LHCN-M2 (cell line): ENCODE measurements at places on chromosomes 4 and X.

GRCh38 chr4:142929526-142929925 is 83.4 kb upstream of the INPP4B start:
- DNase-seq = no peak

DNA sequence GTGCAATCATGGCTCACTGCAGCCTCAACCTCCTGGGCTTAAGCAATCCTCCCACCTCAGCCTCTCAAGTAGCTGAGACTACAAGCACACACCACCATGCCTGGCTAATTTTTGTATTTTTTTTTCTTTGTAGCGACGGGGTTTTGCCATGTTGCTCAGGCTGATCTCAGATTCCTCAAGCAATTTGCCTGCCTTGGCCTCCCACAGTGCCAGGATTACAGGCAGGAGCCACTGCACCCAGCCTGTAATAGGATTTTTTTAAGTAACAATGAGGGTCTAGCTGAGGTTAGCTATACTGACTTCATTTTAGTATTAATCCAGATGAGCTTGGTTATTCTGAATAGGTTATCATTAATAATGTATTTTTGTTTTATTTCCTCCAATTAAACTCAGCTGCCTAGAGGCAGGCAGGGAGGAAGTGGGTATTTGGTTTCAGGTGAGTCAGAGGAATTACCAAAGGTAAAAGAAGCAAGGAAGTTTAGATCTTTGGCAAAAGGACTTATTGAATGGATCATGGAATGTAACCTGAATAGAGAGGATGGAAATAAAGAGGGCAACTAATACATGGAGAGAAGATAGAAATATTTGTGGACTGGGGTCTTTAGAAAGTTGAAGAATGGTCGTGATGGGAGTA is 1023.3 kb upstream of the TENM3 start:
- DNase-seq = no peak

DNA sequence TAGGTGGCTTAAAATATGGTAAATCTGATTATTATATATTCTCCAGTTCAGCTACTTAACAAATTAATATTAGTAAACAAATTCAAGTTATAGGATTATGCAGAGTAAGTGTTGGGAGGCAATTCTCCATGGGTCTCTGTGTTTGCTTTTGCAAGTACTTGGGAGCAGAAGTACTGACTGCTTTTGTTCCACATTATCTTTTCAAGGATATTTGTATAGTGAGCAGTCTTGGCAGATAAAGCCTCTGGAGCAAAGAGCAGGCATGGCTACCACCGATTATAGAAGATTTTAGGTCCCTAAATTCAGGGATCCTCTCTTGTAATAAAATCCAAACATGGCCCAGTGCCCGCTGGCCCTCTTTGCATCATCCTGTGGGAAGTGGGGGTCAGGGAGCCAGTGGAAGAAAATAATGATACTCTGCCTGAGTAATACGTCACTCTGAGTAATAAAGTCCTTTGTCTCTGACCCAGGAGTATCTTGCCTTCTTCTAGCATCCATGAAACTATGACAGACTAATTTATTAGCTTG is 23.2 kb downstream of the NDNF start:
- DNase-seq = no peak

DNA sequence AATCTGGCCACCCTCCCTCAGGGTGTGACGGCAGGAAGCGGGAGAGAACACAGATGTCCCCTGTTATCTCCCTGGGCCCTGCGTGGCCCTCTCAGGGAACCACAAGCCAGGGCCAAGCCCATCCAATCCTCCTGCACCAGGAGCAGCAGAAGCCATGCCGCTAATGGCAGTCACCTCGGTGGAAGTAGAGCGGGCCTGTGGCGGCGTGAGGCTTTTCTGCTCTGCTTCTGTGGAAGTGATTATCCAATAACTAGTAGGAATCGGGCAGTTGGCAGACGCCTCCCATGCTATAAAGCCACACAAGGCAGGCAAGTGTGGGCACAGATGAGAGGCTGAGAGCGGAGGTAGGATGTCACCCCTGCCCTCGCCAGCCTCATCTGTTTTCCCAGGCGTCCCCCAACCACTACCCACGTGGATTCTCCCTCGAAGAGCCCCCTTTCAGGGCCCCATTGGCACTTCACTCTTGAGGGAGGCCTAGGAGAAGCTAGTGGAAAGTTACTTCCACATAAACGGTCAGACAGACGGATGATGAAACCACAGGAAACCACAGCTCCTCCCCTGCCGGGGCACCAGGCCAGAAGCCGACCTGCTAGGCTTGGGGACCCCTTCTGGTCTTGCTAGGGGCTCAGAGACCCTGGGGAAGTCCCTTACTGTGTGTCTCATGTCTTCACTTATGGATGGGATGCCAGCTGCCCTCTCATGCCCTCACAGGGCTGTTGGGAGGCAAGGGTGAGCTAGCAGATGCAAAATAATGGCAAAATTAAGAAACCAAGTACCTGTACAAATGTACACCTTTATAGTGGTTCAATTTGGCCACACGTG is 18.8 kb upstream of the TMSB4X start:
- DNase-seq = peak; percentile 45

GRCh38 chrX:36199928-36200327 is 280.4 kb downstream of the CFAP47 start:
- DNase-seq = no peak

DNA sequence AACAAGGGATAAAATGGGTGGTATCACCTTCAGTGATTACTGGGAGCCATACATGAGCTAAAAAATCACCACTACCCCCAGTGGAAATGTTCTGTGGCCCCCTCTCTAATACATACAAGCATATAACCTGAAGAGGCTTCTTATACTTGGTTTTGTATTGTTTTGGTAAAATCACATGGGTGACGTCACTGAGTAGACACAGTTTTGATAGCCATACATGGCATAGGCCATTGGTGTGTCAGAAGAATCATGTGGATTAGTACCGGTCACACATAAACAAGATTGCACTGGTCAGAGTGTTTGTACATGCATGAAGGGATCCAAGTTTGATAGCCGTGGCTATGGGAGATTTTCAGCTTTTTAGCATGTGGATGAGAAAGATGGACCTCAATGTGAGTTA is 131.9 kb upstream of the RADX start:
- DNase-seq = no peak

DNA sequence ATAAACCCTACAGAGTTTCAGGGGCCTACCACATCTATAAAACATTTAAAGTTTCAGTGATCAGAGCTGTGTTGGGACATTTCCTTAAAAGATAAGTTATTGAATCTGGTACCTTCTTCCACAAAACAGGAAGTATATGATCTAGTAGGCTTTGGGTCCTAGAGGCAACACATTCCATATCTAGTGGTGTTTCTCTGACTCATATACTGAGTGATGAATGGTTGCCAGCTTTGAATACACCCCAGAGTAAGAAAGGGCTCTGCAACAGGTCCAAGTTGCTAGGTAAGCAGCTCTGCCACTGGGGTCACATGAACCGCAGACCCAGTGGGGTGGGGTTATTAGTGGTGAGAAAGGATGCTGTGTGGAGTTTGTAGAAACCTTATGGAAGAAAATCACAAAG is 32.4 kb upstream of the BLTP1 start:
- DNase-seq = no peak

GRCh38 chr4:26030260-26030667 is 116.2 kb downstream of the SMIM20 start:
- no peak for DNase-seq

- no peak for DNase-seq
Measured at GRCh38 chrX:38898261-38898660, 97.0 kb downstream of the MID1IP1 start.

DNA sequence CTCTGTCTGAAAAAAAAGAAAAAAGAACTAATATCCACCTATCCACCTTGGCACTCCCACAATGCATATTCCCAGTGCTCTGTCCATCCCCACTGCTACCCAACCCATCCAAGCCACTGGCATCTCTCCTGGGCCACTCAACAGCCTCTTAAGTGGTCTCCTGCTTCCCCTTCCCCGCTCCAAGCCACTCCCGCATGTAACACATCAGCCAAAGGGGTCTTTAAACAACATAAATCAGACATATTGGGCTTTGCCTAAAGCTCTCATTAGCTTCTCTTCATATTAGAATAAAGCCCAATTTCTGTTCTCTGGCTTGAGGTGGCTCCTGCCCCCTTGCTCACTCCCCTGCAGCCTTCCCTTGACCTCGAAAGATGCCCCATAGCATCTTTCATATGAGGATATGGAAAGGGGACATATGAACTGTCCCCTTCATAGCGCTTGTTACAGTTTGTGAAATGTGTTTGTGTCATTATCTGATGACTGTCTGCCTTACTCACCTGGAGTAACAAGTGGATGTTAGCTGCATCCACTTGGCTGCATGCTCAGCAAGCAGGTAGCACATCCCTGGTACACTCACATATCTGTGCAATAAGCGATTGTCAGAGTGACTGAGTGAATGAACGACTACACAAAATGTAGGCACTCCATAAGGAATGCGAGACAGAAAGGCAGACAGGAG is 3.1 kb downstream of the BLOC1S4 start:
- DNase-seq = no peak

GRCh38 chr4:122875949-122876348 is 46.4 kb downstream of the NUDT6 start:
- no peak for DNase-seq

DNA sequence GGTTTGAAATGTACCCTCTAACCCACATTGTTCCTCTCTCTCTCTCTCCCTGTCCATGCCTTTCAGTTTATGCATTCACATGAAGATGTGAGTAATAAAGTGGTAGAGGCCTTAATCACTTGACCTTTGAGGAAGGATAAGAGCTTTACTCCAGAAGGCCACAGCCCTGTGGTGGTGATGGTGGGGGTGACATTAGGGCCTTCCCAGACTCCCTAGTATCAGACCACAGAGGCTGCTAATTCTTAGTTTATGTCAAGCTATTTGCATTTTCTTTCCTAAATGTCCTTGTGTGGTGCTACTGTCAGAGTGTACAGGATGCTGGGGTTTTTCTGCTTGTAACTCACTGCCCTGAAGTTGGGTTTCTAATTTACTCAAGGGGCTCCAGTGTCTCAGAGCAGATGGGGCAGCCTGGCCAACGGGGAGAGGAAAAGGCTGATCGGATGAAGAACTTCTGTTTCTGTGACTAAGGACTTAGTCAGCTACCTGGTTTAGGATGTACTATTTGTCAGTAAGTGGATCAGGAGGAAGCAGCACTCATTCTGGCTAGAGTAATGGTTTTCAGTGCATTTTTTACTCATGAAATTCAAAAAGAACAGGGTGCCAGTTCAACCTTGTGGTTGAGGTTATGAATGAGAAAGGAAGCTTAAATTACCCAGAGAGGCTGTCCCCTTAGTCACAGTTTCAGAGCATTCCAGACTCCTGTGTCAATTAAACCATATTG is 509.6 kb upstream of the DIPK2B start:
- DNase-seq = peak; percentile 98

DNA sequence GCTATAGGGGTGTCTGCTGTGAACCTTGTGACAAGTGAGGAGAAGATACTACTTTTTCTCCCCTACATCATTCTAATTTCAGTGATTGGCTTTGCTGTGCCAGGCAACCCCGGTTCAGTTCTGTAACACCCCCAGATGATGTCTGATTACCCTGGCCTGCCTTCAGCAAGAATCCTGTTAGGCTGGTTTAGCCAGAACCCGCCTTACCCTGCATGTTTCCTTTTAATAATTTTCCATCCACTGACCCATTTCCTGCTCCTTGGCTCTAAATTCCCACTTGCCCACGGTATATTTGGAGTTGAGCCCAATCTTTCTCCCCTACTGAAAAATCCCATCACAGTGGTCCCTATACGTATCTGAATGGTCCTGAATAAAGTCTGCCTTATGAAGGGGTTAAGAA is 46.5 kb upstream of the HPSE start:
- DNase-seq = no peak
